Hepatocyte (in vitro differentiated cells): ENCODE measurements at places on chromosomes 5 and 9.

- no peaks in the 10 kb centered on the region for H3K4me1 ChIP-seq
- DNase-seq, result no peak
- no peak overlapping the region for H3K4me3 ChIP-seq
- H3K27me3 ChIP-seq, result no peaks in the 10 kb centered on the region
- H3K27ac ChIP-seq, result no peak overlapping the region
- no peaks in the 10 kb centered on the region for H3K36me3 ChIP-seq
Observed at GRCh38 chr9:78982849-78983248, 588.9 kb upstream of the TLE4 start.

GRCh38 chr5:168128557-168128956 is 162.9 kb upstream of the WWC1 start:
- no peak for DNase-seq
- no peaks in the 10 kb centered on the region for H3K4me1 ChIP-seq
- H3K27ac ChIP-seq, result no peak overlapping the region
- H3K27me3 ChIP-seq, result no peaks in the 10 kb centered on the region
- no peak overlapping the region for H3K4me3 ChIP-seq

- no peak overlapping the region for H3K27ac ChIP-seq
- no peak overlapping the region for H3K4me3 ChIP-seq
- no peak for DNase-seq
Observed at GRCh38 chr5:133356984-133357421, 255.3 kb downstream of the FSTL4 start.

- no peak overlapping the region for H3K4me3 ChIP-seq
- H3K27me3 ChIP-seq, result no peaks in the 10 kb centered on the region
- no peak overlapping the region for H3K27ac ChIP-seq
- no peak for DNase-seq
- no peaks in the 10 kb centered on the region for H3K36me3 ChIP-seq
Observed at GRCh38 chr9:31554941-31555340, 829.5 kb upstream of the ACO1 start.

DNA sequence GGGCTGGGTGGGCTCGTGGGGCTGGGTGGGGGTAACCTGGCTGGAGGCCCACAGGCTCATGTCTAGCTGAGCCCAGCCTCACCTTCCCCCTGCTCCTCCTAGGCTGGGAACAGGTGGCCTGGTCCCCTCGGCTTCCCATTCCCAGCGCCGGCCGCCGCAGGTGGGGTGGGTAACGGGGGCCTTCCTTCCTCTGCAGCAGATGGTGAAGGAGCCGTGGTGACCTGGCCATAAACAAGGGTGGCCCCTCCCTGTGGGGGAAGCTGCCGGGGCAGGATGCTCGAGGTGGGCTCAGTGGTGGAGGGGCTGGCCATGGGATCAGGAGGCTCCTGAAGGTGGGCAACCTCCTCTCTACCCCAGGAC is 41.0 kb upstream of the EGFL7 start:
- no peak overlapping the region for H3K27ac ChIP-seq
- DNase-seq, result no peak
- no peaks in the 10 kb centered on the region for H3K36me3 ChIP-seq
- H3K27me3 ChIP-seq, result no peaks in the 10 kb centered on the region

DNA sequence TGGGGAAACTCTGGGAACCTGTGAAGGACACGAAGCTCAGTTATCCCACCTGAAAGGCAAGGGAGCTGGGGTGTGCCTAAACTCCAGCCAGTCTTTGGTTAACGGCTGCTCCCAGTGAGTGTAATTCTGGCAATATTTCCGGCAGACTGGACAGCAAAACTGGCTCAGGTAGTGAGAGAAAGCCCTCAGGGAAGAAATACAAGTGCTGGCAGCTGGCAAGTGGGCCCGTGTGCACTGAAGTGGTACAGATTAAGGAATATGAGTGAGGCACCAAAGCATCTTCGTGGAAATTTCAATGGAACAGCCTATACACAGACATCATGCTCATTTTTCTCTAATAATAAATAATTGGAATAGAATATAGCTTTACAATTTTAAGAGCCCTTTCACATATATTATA is 56.2 kb downstream of the ABHD17B start:
- no peak for DNase-seq
- H3K4me3 ChIP-seq, result no peak overlapping the region
- peaks cover 6% of the 10 kb centered on the region for H3K36me3 ChIP-seq
- no peak overlapping the region for H3K27ac ChIP-seq
- H3K4me1 ChIP-seq, result no peaks in the 10 kb centered on the region

DNA sequence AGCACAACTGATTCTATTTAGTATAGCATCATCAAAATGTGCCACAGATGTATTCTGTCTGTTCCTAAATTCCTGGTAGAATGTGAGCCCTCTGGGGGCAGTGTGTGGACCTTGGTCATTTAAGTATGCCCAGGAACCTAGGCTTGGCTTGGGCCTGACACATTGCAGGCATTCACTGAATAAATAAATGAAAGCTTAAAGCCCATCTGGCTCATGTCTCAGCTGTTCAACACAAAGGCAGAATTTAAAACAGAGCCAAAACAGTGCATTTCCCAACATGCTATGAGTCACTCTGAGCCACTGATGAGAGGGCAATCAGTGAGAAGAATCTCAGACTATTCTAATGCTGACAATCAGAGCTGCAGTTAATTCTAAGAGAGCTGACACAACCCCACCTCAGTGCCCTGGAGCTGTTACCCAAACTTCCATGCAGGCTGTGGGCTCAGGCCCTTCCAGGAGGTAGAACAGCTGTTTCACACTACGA is 8.1 kb downstream of the FAM193B start:
- H3K36me3 ChIP-seq, result no peaks in the 10 kb centered on the region
- H3K4me1 ChIP-seq, result peaks cover 19% of the 10 kb centered on the region
- H3K27ac ChIP-seq, result peak overlapping the region; percentile 77
- H3K27me3 ChIP-seq, result no peaks in the 10 kb centered on the region
- H3K4me3 ChIP-seq, result no peak overlapping the region

GRCh38 chr5:157870837-157871834 is 12.2 kb upstream of the CLINT1 start:
- H3K27me3 ChIP-seq, result no peaks in the 10 kb centered on the region
- H3K4me1 ChIP-seq, result peaks cover 11% of the 10 kb centered on the region
- H3K4me3 ChIP-seq, result no peak overlapping the region
- H3K27ac ChIP-seq, result peak overlapping the region; percentile 36

DNA sequence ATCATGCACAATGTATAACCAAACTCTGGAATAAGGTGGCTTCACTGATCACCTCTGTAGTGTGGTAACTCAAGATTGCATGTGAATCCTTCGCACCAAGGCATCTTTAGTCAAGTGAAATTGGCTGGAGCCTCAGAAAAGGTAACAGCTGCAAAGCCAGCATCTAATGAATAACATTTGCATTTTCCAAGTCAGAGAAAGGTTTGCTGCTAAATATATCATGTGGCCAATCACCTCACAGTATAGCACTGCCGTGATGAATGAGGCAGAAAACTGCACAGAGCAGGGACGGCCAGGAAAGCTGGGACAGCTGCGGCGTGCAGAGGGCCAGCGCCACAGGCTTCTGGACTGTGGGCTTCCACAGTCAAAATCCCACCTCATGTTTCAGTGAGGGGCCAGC is 18.5 kb downstream of the MRPS27 start:
- H3K27me3 ChIP-seq, result no peaks in the 10 kb centered on the region
- no peak for DNase-seq
- no peak overlapping the region for H3K4me3 ChIP-seq
- H3K4me1 ChIP-seq, result peaks cover 13% of the 10 kb centered on the region
- no peak overlapping the region for H3K27ac ChIP-seq
- H3K36me3 ChIP-seq, result no peaks in the 10 kb centered on the region

GRCh38 chr9:112831281-112831851 is 59.3 kb downstream of the SLC46A2 start:
- H3K36me3 ChIP-seq, result no peaks in the 10 kb centered on the region
- DNase-seq, result no peak
- H3K27ac ChIP-seq, result no peak overlapping the region
- H3K27me3 ChIP-seq, result no peaks in the 10 kb centered on the region
- peaks cover 8% of the 10 kb centered on the region for H3K4me1 ChIP-seq

DNA sequence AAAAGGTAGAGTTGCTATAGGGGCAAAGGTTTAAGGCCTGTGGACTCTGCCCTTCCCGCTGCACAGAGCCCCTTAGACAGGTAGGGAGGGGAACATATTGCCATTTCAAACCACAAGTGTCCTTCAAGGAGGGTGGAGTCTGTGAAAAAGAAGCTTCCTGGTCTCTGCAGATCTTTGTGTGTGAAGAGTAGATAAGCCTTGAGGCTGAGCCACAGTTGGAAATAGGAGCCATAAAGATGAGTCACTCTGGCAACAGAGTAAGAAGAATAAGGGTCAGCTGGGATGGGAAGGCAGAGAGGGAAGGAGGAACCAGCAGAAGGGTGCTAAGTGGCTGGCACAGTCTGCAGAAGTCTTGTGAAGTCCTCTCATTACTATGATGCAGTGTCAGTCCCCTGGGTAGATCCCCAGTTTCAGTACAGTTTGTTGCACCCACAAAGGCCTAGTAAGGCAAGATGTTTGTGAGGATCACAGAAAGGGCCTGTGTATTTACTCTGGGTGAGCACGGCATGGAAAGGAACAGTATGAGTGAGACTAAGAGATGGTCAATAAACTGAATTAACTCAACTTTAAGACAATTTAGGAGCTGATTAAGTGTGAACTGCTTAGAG is 18.1 kb downstream of the GRXCR2 start:
- peak overlapping the region; percentile 88 for H3K27ac ChIP-seq
- no peak overlapping the region for H3K4me3 ChIP-seq
- H3K27me3 ChIP-seq, result no peaks in the 10 kb centered on the region
- peaks cover 35% of the 10 kb centered on the region for H3K4me1 ChIP-seq
- DNase-seq, result peak; percentile 81
- H3K36me3 ChIP-seq, result no peaks in the 10 kb centered on the region

DNA sequence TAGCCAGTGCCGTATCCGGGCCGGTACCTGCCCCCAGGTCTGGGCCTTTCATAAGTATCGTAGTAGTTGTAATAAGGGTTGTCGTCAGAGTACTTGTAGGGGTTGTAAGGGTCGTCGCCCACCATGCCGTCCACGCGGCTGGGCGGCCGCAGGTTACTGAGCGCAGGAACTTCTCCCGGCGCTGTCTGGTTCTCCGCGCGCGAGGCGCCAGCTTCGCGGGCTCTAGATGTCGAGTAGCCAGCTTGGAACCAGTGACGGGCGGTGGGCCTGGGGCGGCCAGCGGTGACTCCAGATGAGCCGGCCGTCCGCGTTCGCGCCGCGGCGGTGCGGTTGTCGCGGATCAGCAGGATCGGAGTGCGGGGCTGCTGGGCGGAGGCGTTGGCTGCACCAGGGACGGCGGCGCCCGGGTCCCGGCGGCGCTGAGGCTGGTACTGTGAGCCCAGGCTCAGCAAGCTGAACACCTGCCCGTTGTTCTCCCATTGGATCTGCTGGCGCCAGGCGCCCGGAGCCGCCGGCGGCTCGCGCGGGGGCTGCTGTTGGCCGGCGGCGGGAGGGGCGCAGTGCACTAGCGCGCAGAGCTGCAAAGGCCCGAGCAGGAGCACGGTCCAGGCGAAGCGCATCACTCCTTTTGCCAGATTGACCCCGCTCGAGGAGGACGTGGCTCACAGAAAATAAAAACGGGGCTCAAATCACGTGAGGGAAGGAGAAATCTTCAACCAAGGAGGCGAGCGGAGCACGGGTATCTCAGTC is 518 bp downstream of the LOX start:
- H3K4me1 ChIP-seq, result peaks cover 8% of the 10 kb centered on the region
- peak; percentile 46 for DNase-seq
- H3K4me3 ChIP-seq, result peak overlapping the region; percentile 67
- no peaks in the 10 kb centered on the region for H3K27me3 ChIP-seq
- no peaks in the 10 kb centered on the region for H3K36me3 ChIP-seq

- no peak for DNase-seq
- H3K4me1 ChIP-seq, result peaks cover 6% of the 10 kb centered on the region
- no peaks in the 10 kb centered on the region for H3K27me3 ChIP-seq
- H3K27ac ChIP-seq, result no peak overlapping the region
Observed at GRCh38 chr9:13993632-13994185, 320.2 kb downstream of the NFIB start.

GRCh38 chr5:65032250-65032649 is 263.5 kb downstream of the CWC27 start:
- H3K4me3 ChIP-seq, result no peak overlapping the region
- no peaks in the 10 kb centered on the region for H3K27me3 ChIP-seq
- peaks cover 13% of the 10 kb centered on the region for H3K4me1 ChIP-seq
- H3K36me3 ChIP-seq, result no peaks in the 10 kb centered on the region
- no peak overlapping the region for H3K27ac ChIP-seq
- no peak for DNase-seq

- H3K4me1 ChIP-seq, result peaks cover 4% of the 10 kb centered on the region
- no peaks in the 10 kb centered on the region for H3K27me3 ChIP-seq
- DNase-seq, result no peak
- H3K27ac ChIP-seq, result no peak overlapping the region
Observed at GRCh38 chr5:57937025-57937424, 454.4 kb upstream of the ACTBL2 start.

GRCh38 chr9:134548618-134549017 is 93.0 kb upstream of the COL5A1 start:
- no peaks in the 10 kb centered on the region for H3K27me3 ChIP-seq
- H3K27ac ChIP-seq, result no peak overlapping the region
- H3K4me1 ChIP-seq, result peaks cover 52% of the 10 kb centered on the region
- DNase-seq, result no peak
- no peak overlapping the region for H3K4me3 ChIP-seq

GRCh38 chr9:38058452-38059232 is 10.4 kb downstream of the SHB start:
- no peaks in the 10 kb centered on the region for H3K27me3 ChIP-seq
- H3K4me3 ChIP-seq, result no peak overlapping the region
- H3K27ac ChIP-seq, result peak overlapping the region; percentile 31
- no peaks in the 10 kb centered on the region for H3K36me3 ChIP-seq

DNA sequence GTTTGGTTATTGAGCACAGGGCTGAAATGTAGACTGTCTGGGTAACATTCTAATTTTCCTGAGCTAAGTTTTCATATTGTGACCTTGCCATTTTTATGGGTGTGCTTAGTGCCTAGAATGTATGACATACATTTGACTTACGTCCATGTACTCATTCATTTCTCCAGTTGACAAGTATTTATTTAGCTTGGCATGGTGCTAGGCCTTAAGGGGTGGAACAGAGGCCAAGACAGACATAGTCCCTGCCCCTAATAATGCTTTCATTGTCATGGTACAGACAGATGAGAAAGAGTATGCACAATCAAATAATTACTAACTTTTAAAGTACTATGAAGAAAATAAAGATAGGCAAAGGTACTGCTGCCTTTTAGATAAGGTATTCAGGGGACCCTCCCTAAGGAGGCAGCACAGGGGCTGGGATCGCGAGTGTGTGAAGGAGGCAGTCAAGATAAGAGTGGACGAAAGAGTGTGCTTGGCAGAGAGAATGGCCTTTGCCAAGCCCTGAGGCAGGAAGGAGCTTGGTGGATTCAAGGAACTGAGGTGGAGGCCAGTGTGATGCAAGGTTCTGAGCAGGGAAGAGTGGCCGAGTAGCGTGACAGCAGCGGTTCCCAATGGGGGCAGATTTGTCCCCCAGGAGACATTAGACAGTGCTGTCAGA is 128.0 kb downstream of the PIP5K1B start:
- H3K36me3 ChIP-seq, result no peaks in the 10 kb centered on the region
- H3K4me3 ChIP-seq, result no peak overlapping the region
- no peak overlapping the region for H3K27ac ChIP-seq
- no peaks in the 10 kb centered on the region for H3K27me3 ChIP-seq
- H3K4me1 ChIP-seq, result no peaks in the 10 kb centered on the region

- H3K4me3 ChIP-seq, result no peak overlapping the region
- DNase-seq, result peak; percentile 8
- H3K4me1 ChIP-seq, result no peaks in the 10 kb centered on the region
- H3K27me3 ChIP-seq, result no peaks in the 10 kb centered on the region
- H3K27ac ChIP-seq, result no peak overlapping the region
Observed at GRCh38 chr9:105198865-105199264, 45.6 kb upstream of the SLC44A1 start.
